ENCODE measurements at places on chromosomes 11 and 22.

GRCh38 chr22:48045369-48045768, 1282.9 kb downstream of the TBC1D22A start:
- no peak for DNase-seq

GRCh38 chr11:121249039-121249663, 43.4 kb upstream of the SC5D start:
- DNase-seq: no peak

- no peak for DNase-seq
Observed at GRCh38 chr11:92969293-92969633, 188 bp upstream of the MTNR1B start.

GRCh38 chr11:106262852-106263251, 185.4 kb downstream of the AASDHPPT start:
- DNase-seq: no peak

GRCh38 chr11:77351281-77351886, 49.9 kb upstream of the GDPD4 start:
- DNase-seq: no peak

- DNase-seq: no peak
Observed at GRCh38 chr11:127338380-127339259, 338.1 kb upstream of the KIRREL3 start.

DNA sequence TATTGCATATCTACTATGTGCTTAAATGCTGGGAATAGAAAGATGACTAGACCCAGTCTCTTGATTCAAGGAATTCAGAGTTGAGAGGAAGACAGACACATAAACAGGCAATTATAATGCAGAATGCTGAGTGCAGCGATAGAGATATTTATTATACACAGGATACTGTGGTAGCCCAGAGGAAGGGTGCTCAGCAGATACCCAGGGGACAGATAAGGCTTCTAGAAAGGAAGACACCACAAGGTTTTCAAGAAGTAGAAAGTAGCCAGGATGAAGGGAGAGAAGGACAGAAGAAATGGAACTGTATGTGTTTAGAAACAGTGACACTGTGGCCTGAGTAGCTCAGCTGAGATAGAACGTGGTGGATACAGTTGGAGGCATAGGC, 79.4 kb upstream of the NNMT start:
- no peak for DNase-seq

- no peak for DNase-seq
Observed at GRCh38 chr11:108160970-108161566, 39.7 kb downstream of the ACAT1 start.

GRCh38 chr11:68980776-68981065, at the start of gene MRGPRD:
TSS of gene MRGPRD (minus strand) at chr11:68980986. CDS start at chr11:68980986, 0 bp downstream.
- DNase-seq: no peak
